ENCODE measurements at places on chromosomes 1 and 21.

GRCh38 chr1:244778344-244778743 is 57.1 kb upstream of the COX20 start:
- no peak for DNase-seq

DNA sequence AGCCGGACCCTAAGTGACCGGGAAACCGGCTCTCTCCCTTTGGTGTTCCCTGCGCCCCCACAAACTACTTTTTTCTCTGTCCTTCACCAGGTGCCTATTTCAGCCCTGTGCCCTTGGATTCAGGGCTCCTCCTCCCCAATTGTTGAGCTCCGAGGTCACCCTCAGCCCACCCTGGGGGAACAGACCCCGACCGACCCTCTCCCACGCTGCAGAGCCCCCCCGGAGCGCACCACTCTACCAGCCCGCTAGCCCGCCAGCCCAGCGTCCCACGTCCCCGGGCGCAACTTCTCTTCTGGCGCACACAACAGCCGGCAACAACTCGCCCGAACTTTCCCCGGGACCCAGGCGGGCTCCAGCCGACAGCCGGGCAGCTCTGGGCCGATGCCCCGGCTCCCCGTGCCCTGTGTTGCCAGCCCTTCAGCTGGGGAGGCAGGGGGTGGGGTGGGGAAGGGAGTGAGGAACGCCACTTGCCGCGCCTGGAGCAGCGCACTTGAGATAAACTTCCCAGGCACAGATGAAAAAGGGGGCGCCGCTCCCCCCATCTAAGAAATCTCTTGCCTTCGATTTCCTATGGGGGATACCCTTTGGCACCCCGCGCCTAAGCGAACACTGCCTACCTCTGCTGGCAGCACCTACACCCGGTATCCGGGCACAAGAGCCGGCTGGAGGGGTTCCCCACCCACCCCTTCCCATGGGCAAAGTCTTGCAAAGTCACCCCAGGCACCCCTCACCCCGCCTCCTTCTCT is 997 bp downstream of the CASZ1 start:
- no peak for DNase-seq

GRCh38 chr21:44728716-44729115 is 17.3 kb upstream of the TSPEAR start:
- no peak for DNase-seq

DNA sequence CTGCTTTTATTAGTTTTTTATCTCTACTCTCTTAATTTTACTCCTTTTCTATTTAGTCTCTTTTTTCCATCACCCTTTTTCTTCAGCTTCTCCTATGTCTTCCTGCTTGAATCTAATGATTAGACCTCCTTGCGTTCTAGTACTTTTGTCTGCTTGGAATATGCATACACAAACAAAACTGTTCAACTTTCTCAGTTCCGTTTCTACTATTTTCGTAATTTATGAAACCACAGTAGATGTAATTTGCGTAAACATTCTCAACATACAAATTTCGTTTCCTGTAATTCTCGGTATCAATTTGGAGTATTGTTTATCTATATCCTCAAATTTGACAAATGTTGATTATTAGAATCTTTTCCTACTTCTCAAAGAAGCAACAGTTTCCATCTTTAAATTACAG is 772.5 kb downstream of the USP25 start:
- DNase-seq = no peak

- DNase-seq = no peak
Observed at GRCh38 chr1:227059076-227059475, 119.0 kb downstream of the COQ8A start.

DNA sequence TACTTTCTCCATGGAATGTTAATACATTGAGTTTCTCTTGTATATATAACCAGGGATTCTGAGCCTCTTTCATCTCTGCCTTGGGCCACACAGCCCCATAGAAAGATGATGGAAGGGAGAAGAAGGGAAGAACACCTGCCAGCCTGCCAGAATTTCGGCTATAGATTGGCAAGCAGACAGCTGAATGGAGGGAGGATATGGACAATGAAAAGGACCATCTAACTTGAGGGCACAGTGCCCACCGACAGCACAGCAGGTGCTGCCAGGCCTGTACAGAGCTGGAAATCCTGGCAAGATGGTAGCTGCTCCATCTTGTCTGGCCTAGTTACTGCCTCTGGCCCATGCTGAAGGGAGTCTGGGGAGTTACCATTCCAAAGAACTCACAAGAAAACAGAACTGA is 244.3 kb downstream of the FGGY start:
- no peak for DNase-seq

GRCh38 chr1:66296951-66297350 is 237.0 kb upstream of the SGIP1 start:
- DNase-seq = no peak

- no peak for DNase-seq
Observed at GRCh38 chr1:188170935-188171334, 1342.2 kb downstream of the PLA2G4A start.

- DNase-seq = no peak
Observed at GRCh38 chr1:177744906-177745305, 225.0 kb downstream of the SEC16B start.

DNA sequence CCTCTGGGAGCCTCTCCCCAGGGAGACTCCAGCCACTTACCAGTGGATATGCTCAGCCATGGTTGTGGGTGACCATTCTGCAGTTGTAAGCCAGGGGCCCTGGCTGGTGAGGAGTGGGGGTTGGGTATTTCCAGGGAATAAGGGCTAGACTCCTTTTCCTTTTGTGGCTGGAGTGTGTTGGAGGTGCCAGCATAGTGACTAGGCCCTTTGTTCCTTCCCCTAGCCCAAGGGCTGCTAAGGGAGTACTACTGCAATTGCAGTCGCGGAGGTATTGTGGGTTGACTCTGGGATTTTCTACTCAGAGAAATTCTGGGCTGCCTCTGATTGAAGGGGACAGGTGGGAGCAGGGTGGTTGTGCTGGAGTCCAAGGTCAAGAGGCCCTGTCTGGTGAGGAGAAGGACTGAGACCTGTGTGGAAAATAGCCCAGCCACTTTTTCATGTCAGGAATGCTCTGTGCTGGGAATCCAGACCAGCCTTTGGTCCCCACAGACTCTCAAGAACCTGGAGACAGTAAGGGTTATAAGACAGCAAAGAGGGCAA is 43.1 kb downstream of the MROH9 start:
- DNase-seq = no peak

DNA sequence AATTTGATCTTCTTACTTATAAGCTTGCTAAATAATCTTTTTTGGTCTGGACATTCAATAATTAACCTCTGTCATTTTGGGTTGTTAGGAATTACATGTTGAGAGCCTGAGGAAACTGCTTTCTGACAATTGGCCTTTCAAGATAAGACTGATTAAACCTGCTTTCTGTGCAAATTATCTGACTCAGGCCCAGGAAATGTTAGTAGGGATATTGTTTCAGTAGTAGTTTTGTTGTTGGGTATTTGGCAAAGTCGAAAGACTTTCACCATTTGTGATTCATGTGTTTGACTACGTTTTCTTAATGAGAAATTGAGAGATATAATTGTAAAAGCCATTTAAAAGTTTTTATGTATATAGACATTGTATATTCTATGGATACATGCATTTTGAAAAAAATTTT is 81.1 kb upstream of the GPR88 start:
- DNase-seq = no peak

DNA sequence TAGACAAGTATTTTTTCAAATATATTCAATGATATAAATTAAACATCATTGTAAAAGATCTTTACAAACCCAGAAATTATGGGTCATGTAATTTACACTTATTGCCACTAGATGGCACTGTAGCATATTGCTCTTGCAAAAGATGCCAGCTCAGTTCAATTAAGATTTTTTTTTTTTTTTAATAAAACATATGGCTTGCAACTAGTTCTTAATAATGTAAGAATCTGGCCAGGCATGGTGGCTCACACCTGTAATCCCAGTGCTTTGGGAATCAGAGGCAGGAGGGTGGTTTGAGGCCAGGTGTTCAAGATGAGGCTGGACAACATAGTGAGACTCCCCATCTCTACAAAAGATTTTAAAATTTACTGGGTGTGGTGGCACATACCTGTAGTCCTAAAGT is 49.4 kb upstream of the DESI2 start:
- DNase-seq = peak; percentile 8

DNA sequence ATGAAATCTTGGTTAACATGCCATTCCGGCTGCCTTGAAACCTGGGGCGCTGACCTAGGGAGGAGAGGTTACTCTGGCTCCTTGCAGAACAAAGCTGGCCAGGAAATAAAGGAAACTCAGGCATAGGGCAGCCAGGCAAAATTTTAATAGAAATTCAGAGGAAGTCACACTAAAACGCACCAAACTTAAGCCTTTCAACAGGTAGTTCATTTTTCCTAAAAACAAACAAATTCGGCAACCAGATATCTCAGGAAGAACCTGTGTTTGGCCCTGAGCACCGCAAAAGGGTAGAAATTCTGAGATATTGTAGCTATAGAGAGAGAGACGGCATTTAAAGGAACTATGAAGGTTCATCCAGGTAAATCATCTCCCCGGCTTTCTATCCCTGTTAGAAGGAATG is 13.1 kb downstream of the LYST start:
- no peak for DNase-seq

- DNase-seq = no peak
Observed at GRCh38 chr1:181149326-181150125, 61.0 kb downstream of the IER5 start.

- no peak for DNase-seq
Observed at GRCh38 chr1:201359873-201360210, 17.6 kb downstream of the TNNT2 start.

DNA sequence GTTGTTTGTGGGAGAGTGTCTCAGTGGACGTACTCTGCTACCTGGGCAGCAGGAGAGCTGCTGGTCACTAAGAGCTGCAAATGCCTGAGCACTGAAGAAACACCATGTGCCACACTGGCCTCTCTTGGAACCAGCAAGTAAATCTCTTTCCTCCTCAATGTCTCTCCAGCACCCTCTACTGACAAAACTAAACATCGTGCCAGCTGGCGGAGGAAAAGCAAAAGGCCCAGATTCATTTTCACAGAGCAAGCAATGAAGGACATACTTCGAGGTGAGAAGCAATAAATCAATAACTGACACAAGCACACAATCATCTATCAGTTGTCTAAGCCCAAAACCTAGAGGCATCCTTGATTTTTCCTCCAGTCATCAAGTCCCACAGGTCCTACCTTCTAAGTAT is 78.1 kb downstream of the RERE start:
- no peak for DNase-seq

- no peak for DNase-seq
Observed at GRCh38 chr1:170864876-170865538, 70.3 kb upstream of the MROH9 start.

GRCh38 chr1:2351723-2352122 is 39.6 kb downstream of the MORN1 start:
- no peak for DNase-seq

- DNase-seq = no peak
Observed at GRCh38 chr21:44930543-44930981, 9.3 kb upstream of the SLX9 start.

DNA sequence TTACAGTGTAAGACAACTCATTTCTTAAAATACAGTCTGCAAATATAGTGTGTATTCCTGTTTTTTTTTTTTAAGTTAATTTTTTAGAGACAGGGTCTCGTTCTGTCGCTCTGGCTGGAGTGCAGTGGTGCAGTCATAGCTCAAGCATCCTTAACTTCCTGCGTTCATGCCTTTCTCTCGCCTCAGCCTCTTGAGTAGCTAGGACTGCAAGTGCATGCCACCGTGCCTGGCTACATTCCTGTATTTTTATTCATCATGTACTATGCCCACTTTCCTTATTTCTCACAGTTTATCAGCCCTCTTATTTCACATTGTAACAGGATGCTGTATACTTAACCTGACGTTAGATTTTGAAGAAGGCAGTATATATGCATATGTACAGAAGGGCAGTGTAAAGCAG is 26.7 kb downstream of the MIER1 start:
- DNase-seq = no peak

GRCh38 chr1:180365039-180365438 is 135.0 kb downstream of the LHX4 start:
- no peak for DNase-seq

- no peak for DNase-seq
Observed at GRCh38 chr1:82515650-82516049, 714.9 kb downstream of the ADGRL2 start.

DNA sequence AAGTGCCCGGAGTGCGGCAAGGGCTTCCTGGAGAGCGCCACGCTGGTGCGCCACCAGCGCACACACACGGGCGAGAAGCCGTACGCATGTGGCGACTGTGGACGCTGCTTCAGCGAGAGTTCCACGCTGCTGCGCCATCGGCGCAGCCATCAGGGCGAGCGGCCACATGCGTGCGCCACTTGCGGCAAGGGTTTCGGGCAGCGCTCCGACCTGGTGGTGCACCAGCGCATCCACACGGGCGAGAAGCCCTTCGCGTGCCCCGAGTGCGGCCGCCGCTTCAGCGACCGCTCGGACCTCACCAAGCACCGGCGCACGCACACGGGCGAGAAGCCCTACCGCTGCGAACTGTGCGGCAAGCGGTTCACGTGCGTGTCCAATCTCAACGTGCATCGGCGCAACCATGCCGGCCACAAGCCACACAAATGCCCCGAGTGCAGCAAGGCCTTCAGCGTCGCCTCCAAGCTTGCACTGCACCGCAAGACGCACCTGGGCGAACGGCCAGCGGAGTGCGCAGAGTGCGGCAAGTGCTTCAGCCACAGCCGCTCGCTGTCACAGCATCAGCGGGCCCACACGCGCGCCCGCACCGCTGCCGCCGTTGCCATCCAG is 10.0 kb downstream of the ZNF672 start:
- no peak for DNase-seq

GRCh38 chr1:89844860-89845259 is 24.0 kb downstream of the LRRC8D start:
- DNase-seq = no peak

- no peak for DNase-seq
Observed at GRCh38 chr1:7500381-7501083, 270.6 kb upstream of the VAMP3 start.

DNA sequence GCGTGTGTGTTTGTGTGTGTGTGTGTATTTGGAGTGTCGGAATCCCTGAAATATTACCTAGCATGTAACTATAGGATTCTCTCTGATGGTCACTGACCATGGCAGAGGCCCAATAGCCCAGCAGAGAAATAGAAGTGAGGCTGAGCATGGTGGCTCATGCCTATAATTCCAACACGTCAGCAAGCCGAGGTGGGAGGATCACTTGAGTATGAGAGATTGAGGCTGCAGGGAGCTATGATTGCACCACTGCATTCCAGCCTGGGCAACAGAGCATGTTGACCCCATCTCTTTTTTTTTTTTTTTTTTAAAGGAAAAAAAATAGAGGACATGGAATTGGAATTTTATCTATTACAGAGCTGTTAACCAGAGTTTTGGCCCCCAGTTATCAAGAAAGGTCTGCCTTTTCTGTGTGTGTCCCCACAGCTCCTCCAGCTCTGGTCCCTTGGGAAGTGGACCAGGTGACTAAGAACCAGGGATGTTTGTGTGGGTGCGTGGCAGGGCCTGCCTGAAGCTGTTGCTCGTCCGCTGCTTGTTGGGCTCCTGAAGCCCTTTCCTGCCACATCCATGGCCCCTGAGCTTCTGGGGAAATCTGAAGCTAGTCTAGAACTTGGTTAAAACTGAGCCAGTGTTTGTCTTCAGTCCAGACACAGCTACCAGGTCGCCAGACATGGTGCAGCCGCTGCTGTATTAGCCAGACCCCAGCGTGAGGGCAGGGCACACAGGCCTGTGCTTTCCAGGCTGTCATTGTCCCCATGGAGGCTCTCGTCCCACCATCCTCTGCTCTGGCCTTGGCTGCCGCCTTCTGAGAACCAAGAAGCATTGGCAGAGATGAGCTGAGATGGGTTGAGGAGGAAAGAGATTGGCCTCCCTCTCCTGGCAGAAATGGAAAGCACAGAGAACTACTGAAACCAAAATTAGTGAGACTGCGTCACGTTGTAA is 25.5 kb downstream of the CAPN9 start:
- no peak for DNase-seq

Measured in GM19239 (cell line).